ENCODE measurements at places on chromosomes 6 and 20.

- DNase-seq, result no peak
These were observed 27.3 kb upstream of the STX16 start for GRCh38 chr20:58623579-58624473.

DNA sequence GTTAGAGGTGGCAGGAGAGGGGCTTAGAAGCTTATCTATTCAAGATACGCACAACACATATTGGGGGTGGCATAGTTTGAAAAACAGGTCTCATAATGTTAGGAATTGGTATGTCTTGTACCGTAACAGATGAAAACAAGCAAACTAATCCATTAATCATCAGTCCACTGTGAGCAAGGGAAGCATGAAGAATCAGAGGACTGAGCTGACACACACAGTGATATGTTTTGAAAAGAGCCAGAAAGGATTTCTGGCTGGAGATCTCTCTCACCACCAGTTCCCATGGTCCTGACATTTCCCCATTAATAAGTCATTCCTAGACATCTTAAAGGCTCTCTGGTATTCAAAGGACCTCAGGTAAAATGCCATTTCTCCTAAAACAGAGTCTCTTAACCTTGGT, 158.8 kb upstream of the PHACTR1 start:
- no peak for DNase-seq

- DNase-seq, result no peak
These were observed 9.9 kb upstream of the FAM50B start for GRCh38 chr6:3838992-3839867.

DNA sequence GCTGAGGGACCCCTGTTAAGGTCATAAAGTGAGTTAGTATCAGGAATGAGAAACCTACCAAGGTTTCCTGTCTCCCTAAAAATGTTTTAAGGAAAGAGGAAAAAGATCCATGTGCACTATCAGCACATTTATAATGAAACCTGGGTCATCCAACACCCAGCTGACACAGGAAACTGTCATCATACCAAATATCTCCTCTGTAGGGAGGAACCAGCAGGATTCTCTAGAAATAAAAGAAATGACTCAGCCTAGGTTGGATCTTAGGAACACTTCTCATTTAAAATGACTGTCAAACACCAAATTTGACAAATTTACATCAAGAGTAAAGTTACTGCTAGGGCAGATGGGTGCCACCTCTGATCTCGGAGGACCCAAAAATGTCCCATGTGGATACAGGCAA, 21.7 kb downstream of the GFOD1 start:
- DNase-seq, result no peak

DNA sequence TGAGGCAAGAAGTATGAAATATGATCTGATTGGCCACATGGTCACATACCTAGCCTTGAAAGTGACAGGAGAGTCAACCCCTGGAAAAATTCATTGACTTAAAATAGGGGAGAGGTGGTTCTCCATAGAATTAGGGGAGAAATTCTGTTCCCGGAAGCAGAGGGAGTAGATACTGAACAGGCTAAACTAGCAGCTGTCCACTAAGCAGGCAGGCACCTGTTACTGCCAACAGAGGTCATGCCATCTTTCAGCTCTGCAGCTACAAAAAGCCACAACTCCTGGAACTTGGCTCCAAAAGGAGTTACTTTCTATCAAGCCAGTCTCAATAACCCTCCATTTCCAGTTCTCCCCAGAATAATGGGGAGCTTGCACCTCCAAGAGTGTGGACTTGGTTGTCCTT, 352.5 kb downstream of the MAFB start:
- no peak for DNase-seq
